Fibroblast of skin of left biceps (primary cell): ENCODE measurements at places on chromosomes 2 and 18.
A peak's percentile ranks its signal among the peaks of the same experiment; 100 is the strongest.

GRCh38 chr2:238159661-238160205, 963 bp downstream of the ERFE start:
- DNase-seq, result no peak

DNA sequence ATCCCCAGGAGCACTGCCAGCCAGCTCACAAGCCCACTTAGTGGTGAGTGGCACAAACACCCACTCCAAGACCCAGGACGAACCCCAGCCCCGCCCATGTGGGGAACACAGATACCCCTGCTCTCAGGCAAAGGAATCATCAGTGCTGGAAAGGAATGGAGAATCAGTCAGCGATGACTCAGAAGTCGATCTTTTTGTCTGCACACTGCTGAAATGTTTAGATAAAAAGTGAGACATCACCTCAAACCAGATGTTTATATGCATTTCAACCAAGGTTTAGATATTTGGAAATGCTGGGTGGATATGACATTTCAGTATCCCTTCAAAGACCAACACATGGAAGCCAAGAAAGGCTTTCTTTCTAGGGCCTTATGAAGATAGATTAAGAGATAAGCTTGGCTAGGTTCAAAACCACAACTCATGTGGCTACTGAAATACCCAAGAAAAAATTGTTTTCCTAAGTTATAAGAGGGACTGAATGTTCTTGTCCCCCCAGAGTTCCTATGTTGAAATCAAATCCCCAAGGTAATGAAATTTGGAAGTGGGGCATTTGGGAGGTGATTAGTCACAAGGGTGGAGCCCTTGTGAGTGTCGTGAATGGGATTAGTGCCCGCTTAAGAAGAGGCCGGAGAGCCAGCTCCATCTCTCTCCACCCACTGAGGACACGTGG, 43.7 kb downstream of the POU3F3 start:
- DNase-seq, result peak; percentile 51

DNA sequence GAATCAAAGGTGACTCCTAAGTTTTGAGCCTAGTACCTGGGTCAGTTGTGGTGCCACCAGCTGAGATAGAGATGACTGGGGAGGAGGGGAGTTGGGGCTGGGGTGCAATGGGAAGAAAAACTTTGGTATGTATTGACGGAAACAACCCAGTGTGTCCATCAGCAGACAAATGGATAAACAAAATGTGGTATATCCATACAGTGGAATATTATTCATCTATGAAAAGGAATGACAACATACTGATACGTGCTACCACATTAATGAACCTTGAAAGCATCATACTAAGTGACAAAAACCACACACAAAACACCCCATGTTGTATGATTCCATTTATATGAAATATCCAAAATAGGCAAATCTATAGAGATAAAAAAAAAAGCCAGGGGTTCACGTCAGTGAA, 41.1 kb upstream of the GPR155 start:
- no peak for DNase-seq

DNA sequence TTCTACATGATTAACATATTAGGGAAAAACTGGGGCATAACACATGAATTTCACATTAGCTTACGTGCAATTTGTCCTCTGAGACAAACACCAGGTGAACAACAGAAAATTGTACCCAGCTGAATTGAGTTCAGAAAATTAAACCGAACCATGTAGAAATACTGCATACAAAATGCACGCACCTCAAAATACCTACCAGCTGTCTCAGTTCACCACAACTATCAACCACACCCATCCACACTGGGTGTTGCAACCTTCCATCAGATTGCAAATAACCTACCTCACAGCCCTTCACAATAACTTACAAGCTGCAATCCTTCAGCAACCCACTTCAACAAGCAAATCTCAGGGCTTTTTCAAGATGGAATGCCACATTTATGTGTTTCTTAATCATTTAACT, 55.9 kb downstream of the UNC50 start:
- DNase-seq, result no peak

DNA sequence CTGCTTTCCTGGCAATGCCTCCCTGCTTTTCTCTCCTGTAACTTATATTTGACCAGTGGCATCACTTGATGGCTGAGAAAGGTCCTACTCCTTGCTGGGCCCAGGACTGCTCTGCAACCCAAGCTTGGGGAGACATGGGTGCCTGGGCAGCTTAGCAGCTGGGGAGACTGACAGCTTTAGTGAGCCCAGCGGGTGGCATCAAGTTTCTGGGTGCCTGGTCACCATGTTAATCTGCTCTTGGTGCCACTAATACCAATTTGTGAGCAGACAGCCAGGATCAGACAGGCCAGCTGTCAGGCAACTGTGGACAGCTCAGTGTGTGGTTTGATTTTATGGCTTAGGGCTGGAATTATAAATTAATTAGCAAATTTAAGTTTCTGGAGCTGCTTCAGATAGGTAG, 144.8 kb upstream of the GLI2 start:
- no peak for DNase-seq

GRCh38 chr2:109439390-109439786, 174.4 kb downstream of the SEPTIN10 start:
- no peak for DNase-seq

DNA sequence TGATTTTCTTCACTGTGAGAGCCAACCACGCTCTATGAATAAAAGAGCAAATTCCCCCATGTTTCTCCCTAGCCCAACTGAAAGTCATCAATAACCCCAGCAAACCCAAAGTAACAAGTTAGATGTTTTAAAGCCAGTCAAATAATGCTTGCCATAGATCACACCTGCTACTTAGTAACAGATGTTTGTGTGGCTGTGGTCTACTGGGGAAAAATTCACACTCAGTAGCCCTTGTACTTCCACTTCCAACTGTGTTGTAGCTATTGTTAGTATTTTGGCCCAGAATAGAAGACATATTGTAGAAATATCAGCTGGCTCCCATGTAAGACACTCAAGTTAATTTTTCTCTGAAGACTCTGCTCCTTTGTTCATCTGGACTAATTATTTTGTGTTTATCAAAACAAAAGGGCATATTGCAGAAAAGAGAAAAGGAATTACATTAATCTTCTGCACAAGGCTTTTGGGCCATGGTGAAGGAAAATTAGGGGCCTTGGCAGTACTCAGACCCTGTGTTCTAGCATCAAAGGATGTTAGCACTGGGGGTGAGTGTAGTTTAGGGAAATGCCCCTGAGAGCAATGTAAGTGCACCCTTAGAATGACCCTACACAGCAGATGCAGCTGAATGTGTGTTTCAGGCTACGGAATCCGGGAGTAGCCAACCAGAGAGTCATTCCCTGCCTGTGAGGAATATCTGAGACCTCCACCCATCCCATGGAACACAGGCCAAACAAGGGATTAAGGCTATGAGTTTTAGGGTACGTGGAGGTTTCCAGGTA, 521.9 kb downstream of the EPHA4 start:
- no peak for DNase-seq

- no peak for DNase-seq
These were observed 144.3 kb downstream of the RBMS1 start for GRCh38 chr2:160349306-160349705.

DNA sequence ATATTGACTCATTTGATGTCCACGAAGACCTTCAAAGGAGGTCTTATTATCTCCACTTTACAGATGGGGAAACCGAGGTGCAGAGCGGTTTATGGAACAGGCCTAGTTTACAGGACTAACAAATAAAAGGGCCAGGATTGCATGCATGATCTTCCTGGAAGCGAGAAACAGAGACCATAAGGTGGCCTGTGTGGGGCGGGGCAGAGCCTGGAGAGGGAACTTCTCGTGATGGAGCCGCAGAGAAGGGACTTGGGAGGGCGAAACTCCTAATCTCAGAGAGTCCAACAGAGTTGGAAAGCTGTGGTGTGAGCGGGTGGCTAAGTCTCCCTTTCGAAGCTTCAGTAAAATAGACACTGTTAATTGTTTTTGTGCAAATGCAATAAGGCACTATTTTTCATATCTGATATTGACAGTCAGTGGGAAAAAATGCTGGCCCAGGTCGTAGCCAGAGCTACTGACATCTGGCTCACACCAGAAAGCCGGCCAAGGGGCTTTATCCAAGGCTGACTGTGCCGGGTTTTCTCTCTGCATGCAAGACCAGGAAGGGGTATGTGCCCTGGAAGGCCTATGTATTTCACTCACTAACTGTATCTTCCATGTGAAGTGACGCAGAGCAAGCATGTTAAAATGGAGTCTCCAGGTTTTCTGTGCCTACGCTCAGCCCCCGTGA, 4.5 kb downstream of the INPP5D start:
- DNase-seq, result no peak

DNA sequence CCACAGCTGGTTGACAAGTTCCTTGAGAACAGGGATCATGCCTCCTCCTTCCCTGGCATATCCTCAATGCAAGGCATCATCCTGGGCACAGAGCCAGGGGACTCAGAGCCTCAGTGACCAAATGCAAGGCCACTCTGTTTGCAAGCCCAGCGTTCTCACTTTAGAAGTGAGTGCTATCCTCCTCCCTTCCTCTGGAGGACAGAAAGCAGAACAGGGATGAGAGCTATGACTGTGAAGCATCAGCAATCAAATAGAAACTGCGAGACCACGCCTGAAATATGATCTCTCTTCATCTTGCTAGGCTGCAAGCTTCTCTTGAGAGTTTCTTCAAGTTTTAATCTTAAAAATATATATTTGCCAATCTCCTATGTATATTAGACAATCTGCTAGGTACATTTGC, 119.8 kb downstream of the LRATD1 start:
- no peak for DNase-seq

- peak; percentile 64 for DNase-seq
These were observed 29.1 kb upstream of the CSRNP3 start for GRCh38 chr2:165440367-165440766.

DNA sequence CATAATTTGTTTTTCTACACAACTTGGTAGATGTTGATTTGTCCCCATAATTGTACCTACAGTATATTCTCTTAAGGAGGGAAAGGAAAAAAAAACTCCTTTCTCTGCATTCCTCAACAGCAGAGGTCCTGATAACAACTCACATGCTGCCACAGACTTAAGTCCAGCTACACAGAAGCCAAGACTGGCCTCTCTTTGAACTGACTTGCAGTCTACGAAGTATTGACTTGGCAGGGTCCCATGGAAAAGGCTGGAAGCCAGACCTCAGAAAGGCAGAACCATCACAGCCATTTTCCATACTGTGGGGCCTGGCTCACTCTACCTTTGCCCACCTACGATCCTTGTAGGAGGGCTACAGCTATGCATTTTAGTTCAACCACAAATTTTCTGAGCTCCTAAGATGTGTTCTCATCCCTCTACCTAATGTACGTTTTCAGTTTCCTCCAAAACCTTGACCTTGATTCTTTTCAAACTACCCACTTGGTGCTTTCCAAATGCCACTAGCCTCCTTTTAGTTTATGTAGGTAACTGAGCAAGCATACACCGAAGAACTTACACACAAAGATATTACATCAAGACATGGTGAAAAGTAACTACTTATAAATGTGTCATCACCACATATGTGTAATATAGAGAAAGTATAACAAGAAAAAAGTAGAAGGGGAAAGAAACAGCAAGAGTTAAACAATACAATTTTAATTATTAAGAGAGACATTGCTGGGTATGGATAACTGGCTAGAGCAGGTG, 12.2 kb downstream of the LONRF2 start:
- no peak for DNase-seq

DNA sequence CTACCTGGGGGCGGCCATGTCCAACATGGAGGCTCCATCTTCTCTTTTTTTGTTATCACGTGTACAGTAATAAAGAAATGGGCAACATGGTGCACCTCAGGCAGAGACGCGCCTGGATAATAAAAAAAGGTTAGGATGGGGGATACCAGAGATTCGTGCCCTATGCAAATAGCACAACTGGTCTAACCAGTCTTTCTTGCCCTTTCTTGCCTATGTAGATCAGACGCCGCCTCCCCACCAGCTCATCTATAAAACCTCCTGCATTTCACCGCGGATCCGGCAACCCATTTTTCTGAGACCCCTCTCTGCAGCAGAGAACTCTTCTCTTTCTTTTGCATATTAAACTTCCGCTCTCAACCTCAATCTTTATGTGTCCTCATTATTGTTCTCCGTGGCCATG, 68.7 kb downstream of the MYL12B start:
- DNase-seq, result no peak

DNA sequence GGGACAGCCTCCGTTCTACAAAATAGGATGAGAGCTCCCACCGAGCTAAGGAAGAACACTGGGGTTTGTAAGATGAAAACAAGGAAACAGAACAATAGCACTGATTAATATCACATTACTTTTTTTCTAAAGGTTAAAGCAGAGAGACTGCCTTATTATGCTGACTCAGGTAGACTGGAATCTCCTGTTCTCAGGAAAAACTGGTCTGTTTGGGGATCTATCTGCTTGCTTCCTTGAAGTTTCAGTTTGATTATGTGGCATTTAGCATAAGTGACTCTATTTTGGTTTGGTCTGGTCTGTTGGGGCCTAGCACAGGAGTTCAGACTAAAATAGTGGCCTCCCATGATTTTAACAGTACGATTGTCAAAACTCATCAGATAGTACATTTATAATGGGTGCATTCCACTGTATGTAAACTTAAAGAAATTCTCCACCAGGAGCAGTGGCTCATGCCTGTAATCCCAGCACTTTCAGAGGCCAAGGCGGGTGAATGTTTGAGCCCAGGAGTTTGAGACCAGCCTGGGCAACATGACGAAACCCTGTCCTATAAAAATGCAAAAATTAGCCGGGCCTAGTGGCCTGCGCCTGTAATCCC, 64.1 kb upstream of the NDUFV2 start:
- DNase-seq, result no peak

DNA sequence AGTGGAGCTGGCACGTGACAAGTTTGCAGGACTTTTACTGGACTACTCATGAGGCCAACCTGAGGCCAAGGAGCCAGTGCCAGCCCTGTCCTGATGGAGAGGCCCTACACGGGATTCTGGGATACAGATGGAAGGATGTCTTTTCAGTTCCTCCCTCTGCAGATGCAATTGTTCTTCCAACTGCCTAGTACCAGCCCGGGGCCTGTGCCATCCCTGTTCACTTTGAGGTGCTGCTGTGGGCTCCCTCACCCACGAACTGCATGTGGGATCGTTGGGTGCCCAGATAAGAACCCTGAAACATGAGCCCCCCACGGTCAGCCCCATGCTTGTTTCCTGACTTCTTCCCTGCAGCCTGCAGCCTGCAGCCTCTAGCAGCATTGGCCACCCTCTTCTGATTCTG, 25.3 kb upstream of the LAPTM4A start:
- DNase-seq, result no peak

DNA sequence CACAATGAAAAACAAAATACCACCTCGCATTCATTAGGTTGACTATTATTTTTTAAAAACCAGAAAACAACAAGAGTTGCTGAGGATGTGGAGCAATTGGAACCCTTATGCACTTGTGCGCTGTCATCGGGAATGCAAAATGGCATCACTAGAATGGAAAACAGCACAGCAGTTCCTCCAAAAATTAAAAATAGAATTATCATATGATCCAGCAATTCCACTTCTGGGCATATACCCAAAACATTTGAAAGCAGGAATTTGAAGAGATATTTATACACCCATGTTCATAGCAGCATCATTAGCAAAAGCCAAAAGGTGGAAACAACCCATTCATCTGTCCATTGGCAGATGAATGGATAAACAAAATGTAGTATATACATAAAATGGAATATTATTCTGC, 11.9 kb upstream of the NMUR1 start:
- no peak for DNase-seq

- DNase-seq, result no peak
These were observed 7.3 kb downstream of the CLHC1 start for GRCh38 chr2:55224761-55225261.
